GM23338 (cell line): ENCODE measurements at places on chromosomes 7 and 10. TPM values are rescaled to one million over a fixed set of nuclear protein-coding genes. Genes with fewer than 3 reads are reported as not detected.

Gene ELN
- 4.0 and 5.6 TPM in 2 replicates for total RNA-seq

Gene BLNK
- total RNA-seq: not detected in 2 replicates

Gene GRM3
- total RNA-seq: 1.9 and 3.8 TPM in 2 replicates

Gene TLX1
- total RNA-seq: not detected in 2 replicates

Gene TECPR1
- 8.3 and 24.4 TPM in 2 replicates for total RNA-seq

Gene WIPF3
- total RNA-seq: 5.7 and 5.9 TPM in 2 replicates

Gene CTAGE4
- 3.4 and 10.1 TPM in 2 replicates for total RNA-seq

DNA sequence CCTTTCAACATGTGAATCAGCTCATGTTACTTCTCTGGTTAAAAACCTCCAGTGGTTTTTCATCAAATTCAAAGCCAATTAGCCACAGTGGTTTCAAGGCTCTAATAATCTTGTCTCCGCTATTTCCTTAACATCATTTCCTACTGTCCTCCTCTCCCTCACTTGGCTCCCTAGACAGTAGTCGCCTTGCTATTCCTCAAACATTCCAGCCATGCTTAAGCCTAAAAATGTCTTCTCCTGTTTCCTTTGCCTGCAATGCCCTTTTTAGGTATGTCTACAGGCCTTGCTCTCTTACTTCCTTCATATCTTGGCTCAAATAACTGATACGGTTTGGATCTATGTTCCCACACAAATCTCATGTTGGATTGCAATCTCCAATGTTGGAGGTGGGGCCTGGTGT, 779.4 kb upstream of the LRRN3 start:
- H3K36me3 ChIP-seq: 0 out of 2 replicates have a peak, but pooled peaks cover 15% of the 10 kb centered on the region
- no peak for DNase-seq
- no peaks in the 10 kb centered on the region for H3K27me3 ChIP-seq
- H3K27ac ChIP-seq: no peak overlapping the region
- H3K4me1 ChIP-seq: no peaks in the 10 kb centered on the region
- no peak overlapping the region for H3K4me3 ChIP-seq

DNA sequence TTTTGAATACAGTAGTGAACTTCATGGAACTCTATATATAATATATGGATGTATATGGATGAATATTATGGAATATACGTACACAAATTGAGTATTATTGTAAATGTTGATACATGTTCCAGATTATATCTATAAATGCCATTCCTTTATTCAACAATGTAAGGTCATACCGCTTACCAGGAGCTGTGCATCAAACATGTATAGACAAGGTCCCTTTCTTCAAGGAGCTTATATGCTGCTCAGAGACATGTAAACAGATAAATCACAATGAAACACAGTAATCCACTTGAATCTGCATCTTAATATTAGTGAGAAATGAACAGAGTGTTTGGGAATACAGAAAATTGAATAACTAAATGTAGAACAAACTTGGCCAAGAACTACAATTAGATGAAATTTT, 898 bp upstream of the SEM1 start:
- peaks cover 15% of the 10 kb centered on the region; the same call in 1 of the 2 replicates for H3K4me1 ChIP-seq
- no peaks in the 10 kb centered on the region for H3K36me3 ChIP-seq
- no peak for DNase-seq
- no peak overlapping the region for H3K4me3 ChIP-seq
- H3K27ac ChIP-seq: no peak overlapping the region

GRCh38 chr7:132846086-132846485, 235.8 kb downstream of the CHCHD3 start:
- H3K4me3 ChIP-seq: no peak overlapping the region
- DNase-seq: no peak
- no peaks in the 10 kb centered on the region for H3K27me3 ChIP-seq
- H3K27ac ChIP-seq: no peak overlapping the region
- no peaks in the 10 kb centered on the region for H3K4me1 ChIP-seq

GRCh38 chr10:60626037-60626436, 152.2 kb upstream of the CDK1 start:
- H3K4me3 ChIP-seq: no peak overlapping the region
- H3K27me3 ChIP-seq: no peaks in the 10 kb centered on the region
- no peak overlapping the region for H3K27ac ChIP-seq
- no peaks in the 10 kb centered on the region for H3K36me3 ChIP-seq

DNA sequence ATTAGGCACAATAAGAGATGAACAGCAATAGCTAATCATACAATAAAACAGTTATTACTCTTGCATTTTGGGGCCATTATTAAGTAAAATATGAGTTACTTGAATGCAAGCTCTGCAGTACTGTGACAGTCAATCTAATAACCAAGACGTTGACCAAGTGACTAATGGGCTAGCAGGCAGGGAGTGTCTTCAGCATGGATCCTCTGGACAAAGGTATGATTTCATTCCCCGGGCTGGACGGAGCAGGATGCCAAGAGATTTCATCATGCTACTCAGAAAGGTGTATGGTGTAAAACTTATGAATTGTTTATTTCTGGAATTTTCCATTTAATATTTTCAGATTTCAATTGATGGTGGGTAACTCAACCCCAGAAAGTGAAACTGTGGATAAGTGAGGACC, 80.9 kb downstream of the SHH start:
- H3K27me3 ChIP-seq: no peaks in the 10 kb centered on the region
- no peak overlapping the region for H3K27ac ChIP-seq

DNA sequence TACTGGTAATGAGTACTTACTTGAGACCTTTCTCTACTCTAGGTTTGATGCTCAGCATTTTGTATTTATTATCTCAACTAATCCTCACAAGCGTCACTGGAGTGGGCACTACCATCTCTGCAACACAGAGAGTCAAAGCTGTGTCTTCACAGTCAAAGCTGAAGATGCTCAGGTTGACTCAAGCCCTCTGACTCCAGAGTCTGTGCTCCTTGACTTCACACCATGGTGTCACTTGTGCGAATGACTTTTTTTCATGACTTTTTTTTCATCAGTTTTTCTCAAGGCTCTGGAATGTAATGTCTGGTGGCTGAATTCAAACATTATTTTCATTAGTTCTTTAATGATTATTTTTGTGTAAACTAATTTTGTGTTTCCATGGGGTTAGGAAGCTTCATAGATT, 30.4 kb upstream of the TARP start:
- no peak overlapping the region for H3K4me3 ChIP-seq
- no peak overlapping the region for H3K27ac ChIP-seq
- no peak for DNase-seq

GRCh38 chr10:46558392-46559185, 2.1 kb upstream of the GPRIN2 start:
- peaks cover 16% of the 10 kb centered on the region for H3K27me3 ChIP-seq
- H3K4me3 ChIP-seq: no peak overlapping the region
- H3K4me1 ChIP-seq: peaks cover 20% of the 10 kb centered on the region
- no peak for DNase-seq
- H3K27ac ChIP-seq: no peak overlapping the region

DNA sequence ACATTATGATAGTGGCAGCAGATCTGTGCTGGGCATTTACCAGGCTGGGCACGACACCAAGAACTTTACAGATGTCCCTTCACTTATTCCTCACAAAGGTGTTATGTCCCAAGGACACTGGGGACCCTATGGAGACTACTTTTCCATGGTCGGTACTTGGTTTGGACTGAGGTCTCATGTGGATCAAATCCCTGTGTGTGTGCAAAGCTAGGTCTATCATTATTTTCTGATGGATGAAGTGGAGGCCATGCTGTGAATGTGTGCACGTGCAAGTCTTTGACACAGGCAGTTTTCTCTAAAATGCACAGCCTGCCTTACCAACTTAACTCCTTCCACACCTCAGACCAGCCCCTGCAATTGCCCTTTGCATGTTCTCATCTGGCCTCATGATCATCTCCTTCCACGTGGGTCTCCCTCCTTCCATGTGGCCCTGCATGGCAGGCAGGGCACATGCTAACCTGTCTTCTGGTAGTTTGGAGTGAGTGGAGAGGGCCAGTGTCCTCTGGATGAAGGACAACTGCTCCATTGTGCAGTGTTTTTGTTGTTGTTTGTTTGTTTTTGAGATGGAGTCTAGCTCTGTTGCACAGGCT, 16.0 kb upstream of the ZNF273 start:
- peaks cover 97% of the 10 kb centered on the region for H3K27me3 ChIP-seq
- H3K36me3 ChIP-seq: no peaks in the 10 kb centered on the region
- no peak overlapping the region for H3K27ac ChIP-seq
- no peak for DNase-seq

DNA sequence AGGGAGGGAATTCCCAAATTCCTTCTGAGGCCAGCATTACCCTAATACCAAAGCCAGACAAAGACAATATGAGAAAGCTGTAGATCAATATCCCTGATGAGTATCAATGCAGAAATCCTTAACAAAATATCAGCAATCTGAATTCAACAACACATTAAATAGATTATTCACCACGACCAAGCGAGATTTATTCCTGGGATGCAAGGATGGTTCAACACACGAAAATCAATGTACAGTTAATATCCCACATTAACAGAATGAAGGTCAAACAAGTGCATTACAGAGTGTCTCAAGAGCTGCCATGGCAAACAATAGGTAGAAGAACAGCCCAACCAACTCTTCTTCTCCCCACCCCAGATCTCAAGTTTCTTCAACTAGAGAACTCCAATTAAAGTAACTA, 6.1 kb downstream of the ECD start:
- H3K36me3 ChIP-seq: peaks cover 25% of the 10 kb centered on the region; the same call in 1 of the 2 replicates
- DNase-seq: no peak
- H3K27ac ChIP-seq: no peak overlapping the region
- H3K4me3 ChIP-seq: no peak overlapping the region
- H3K27me3 ChIP-seq: no peaks in the 10 kb centered on the region

- no peaks in the 10 kb centered on the region for H3K36me3 ChIP-seq
- H3K27me3 ChIP-seq: no peaks in the 10 kb centered on the region
- no peak for DNase-seq
- H3K4me3 ChIP-seq: no peak overlapping the region
- H3K4me1 ChIP-seq: peaks cover 10% of the 10 kb centered on the region
Measured at GRCh38 chr7:134021836-134022235, 105.3 kb upstream of the LRGUK start.

DNA sequence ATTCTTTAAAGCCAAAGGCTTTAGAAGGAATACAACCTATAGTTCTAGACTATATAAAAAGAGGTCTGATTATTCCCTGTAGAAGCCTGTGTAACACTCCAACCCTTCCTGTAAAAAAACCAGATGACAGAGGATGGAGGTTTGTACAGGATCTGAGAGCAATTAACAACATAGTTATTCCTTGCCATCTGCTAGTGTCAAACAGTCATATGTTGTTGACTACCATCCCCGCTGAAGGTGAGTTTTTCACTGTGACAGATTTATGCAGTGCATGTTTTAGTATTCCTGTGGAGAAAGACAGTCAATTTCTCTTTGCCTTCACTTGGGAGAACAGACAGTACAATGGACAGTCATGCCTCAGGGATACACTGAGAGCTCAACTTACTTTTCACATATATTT, 19.0 kb upstream of the SLC26A4 start:
- 0 out of 2 replicates have a peak, but pooled peaks cover 7% of the 10 kb centered on the region for H3K4me1 ChIP-seq
- no peak overlapping the region for H3K4me3 ChIP-seq
- no peaks in the 10 kb centered on the region for H3K36me3 ChIP-seq
- no peak overlapping the region for H3K27ac ChIP-seq

DNA sequence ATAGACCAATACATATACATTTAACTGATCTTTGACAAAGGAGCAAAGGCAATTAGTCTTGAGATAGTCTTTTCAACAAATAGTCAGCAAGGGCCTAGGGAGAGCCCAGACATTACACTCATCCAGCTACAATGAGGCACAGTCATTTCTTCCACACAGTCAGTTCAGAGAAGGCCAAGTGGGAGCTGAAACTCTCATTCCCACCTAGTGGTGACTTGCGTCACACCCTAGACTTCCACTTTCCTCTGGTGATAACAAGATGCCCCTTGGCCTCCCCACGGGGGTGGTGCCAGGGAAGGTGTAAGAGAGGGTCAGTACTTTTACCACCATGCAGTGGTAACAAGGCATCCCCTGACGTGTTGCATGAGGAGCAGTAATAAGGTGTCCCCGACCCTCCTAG, 8.0 kb downstream of the FRMPD2 start:
- DNase-seq: no peak
- H3K27me3 ChIP-seq: no peaks in the 10 kb centered on the region
- H3K4me1 ChIP-seq: no peaks in the 10 kb centered on the region
- no peak overlapping the region for H3K4me3 ChIP-seq

DNA sequence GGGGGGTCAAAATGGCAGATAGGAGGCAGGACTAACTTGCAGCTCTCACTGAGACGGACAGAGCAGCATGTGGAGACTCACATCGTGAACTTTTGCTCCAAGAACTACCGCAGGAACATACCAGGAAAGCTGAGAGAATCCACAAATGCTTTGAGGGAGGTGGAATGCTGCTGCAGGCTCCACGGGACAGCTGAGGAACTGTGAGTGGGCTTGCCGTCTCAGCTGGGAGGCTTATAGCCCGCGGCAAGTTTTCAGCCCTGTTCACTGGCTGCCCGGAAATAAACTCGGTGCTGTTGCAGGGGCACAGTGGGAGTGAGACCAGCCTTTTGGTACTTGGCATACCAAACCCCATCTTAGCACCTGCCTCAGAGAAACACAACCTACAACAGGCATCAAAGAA, 19.1 kb upstream of the WDR11 start:
- H3K27me3 ChIP-seq: no peaks in the 10 kb centered on the region
- H3K27ac ChIP-seq: no peak overlapping the region
- DNase-seq: no peak

DNA sequence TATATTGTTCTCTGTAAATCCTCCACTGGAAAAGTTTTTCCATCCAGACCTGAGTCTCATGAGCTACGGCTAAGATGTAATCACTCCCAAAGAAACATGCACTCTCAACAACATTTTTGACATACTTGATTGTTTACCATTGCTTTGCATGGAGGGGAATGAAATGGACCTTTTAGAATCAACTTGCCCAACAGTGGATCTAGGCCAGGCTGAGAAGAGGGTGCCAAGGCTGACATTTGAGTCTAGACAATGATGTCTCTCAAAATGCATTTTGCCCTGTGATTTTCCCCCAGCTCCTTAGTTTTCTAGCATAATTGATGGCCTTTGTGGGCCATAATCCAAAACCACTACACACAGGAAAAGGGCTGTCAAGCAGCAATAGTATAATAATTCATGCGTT, 297.9 kb upstream of the KLF6 start:
- H3K4me3 ChIP-seq: no peak overlapping the region
- DNase-seq: no peak
- peaks cover 7% of the 10 kb centered on the region for H3K4me1 ChIP-seq
- H3K27me3 ChIP-seq: no peaks in the 10 kb centered on the region
- H3K27ac ChIP-seq: no peak overlapping the region

DNA sequence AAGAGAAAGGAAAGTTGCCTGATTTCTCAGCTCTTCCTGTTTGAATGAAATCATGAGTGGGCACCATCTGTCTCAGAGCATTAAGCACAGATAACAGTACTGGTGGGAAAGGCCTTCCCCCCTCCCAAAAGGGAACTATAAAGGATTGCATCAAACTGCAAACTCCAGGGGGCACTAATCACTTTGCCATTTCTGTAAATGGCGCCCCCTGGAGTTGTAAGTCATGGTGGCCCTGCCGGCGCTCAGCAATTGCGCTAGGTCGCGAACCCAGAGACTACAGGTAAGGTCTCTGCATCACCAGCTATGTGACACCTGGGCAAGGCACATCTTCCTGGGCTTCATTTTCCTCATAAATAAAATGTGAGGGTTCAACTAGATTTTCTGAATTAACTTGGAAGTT, 11.1 kb downstream of the LRRC4 start:
- DNase-seq: peak; percentile 93
- H3K4me3 ChIP-seq: no peak overlapping the region

GRCh38 chr10:77846718-77847311, 79.7 kb downstream of the DLG5 start:
- DNase-seq: peak; percentile 89
- H3K27me3 ChIP-seq: no peaks in the 10 kb centered on the region
- H3K4me1 ChIP-seq: peaks cover 29% of the 10 kb centered on the region
